ENCODE measurements at places on chromosomes 1 and 21.

DNA sequence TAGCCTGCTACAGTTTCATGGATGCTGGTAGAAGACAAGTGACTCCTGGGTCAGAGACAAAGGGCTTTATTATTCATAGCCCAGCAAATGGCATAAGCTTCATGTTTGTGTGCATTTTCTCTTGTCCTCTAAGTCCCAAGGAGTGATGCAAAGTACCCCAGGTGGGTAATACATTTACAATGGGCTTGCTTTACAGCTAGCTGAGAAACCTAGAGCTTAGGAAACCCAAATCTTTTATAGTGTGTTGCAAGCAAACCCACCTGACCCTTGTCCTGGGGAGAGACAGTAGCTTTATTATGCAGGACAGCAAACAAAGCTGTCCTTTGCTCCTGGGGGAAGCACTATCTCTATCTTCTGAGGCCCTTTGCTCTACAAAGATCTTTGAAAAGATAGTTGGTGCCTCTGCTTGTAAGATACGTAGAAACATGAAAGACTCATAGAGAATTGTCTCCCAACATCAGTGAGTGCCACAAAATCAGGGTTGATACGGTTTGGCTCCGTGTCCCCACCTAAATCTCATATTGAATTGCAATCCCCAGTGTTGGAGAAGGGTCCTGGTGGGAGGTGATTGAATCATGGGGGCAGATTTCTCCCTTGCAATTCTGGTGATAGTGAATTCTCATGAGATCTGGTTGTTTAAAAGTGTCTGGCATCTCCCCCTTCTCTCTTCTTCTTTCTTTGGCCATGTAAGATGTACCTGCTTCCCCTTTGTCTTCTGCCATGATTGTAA, 315.8 kb upstream of the USP24 start:
- DNase-seq: no peak

GRCh38 chr1:198560161-198560560, 19.7 kb upstream of the ATP6V1G3 start:
- no peak for DNase-seq

- no peak for DNase-seq
Observed at GRCh38 chr1:24861821-24862727, 68.0 kb downstream of the RUNX3 start.

GRCh38 chr1:191419842-191420241, 738.4 kb upstream of the RGS18 start:
- no peak for DNase-seq

- no peak for DNase-seq
Observed at GRCh38 chr1:178976541-178976940, 49.2 kb upstream of the FAM20B start.

DNA sequence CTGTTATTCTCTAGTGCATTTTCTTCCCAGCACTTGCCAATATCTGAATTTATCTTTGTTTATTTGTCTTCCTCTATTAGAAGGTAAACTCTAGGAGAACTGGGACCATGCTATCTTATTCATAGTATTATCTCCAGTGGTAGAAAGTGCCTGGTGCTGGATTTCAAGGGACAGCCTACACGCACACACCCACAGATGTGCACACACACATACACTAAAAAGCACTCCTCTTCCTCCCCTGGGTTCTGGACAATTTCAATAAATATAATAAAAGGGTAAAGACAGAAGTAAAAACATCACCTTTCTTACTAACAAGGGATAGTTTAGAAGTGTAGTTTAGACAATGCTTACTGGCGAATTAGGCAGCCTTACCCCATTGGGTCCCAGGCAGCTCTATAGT, 28.5 kb upstream of the USP24 start:
- no peak for DNase-seq

GRCh38 chr1:75514270-75514669, 96.6 kb downstream of the SLC44A5 start:
- DNase-seq: no peak

DNA sequence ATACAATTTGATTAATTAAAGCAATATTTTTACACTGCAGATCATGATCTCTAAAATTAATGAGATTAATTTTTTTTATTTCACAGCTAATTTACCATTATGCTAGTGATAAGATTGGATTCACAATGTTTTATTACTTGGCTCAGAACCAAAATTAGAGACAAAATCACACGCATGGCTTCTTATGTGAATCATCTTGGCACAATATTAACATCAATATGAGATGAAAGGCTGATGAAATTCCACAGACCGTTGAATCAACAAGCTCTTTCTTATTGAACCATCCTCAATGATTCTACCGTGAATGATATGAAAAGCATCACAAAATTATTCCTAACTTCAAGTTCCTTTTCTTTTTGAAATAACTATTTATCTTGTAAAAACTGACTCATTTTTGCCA, 544.9 kb downstream of the KCNT2 start:
- DNase-seq: no peak

GRCh38 chr1:94259635-94260289, 22.4 kb upstream of the ARHGAP29 start:
- no peak for DNase-seq

DNA sequence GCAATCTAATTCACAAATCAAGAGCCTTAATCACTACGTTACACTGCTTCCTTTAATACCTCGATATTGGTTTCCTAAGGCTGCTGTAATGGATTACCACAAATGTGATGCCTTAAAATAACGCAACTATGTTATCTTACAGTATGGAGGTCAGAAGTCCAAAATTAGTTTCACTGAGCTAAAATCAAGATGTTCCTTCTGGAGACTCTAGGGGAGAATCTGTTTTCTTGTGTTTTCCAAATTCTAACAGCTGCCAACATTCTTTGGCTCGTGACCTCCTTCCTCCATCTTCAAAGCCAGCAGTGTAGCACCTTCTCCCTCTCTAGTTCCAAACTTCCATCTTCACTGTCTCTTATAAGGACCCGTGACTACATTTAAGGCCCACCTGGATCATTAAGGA, 335.0 kb upstream of the NFIA start:
- no peak for DNase-seq

GRCh38 chr1:54606096-54606989, 17.0 kb downstream of the FAM151A start:
- DNase-seq: no peak

DNA sequence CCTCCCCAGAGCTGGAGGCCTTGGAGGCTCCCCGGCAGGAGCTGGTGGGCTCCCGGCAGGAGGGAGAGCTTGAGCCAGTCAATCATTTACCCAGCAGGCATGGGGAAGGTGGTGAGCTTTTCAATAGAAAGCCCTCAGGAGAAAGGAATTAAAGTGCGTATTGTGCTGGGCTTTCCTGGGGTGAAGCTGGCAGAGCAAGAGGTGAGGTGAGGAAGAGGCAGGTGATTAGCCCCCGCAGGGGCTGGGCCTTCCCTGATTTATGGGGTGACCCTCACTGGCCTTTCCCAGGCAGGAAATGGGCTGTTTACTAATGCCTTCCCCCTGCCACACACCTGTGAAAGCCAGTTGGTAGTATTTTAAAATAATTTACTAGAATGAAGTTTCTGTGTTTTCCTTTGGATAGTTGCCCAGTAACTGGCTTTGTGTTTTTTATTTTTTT, 25.8 kb downstream of the CLDN14 start:
- no peak for DNase-seq

DNA sequence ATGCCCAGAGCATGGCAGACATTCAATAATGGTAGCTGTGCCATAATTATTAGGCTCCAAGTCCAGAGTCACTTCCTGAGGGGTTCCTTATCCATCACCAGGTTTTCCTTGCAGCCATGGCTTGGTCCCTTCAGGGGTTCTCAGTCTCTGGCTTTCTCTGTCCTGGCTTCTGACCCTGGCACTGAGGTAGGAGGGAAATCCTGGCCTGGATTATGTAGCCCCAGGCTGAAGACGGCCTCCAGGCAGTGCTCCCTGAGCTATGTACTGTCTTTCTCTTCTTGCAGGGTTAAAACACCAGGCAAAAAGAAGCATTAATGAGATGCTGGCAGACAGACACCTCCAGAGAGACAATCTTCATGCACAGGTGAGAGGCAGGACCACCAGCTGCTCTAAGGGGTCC, 9.5 kb upstream of the PADI3 start:
- peak; percentile 27 for DNase-seq

GRCh38 chr1:47830021-47830420, 167.2 kb downstream of the TRABD2B start:
- no peak for DNase-seq

DNA sequence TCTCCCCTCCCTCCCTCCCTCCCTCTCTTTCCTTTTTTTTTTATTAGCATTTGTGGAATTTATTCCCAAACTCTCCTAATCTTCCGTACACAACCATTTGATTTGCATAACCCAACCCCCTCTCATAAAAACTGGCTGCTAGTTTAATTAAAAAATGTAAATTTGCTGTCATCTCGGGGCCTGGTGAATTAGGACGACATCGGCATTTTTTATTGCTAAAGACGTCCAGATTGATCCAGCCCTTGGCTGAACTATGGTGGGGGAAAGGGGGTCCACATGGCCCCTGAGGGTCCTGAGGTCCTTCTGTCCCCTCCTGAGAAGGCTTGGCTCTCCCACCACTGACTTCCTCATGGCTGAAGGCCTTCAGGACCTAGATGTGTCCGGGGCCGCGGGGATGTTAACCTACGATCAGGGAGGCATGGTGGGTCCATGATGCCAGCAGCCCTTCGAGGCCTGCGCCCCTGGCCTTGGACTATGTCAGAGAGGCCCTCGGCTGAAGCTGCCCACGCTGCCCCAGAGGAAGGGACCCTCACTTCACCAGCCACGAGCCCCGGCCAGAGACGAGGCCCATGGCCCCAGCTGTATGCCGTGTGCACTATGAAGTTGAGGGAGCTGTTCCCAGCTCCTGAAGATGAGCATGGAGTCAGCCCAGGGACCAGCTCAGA, 105.2 kb downstream of the CASZ1 start:
- DNase-seq: no peak

- DNase-seq: no peak
Observed at GRCh38 chr1:97505816-97506215, 415.0 kb downstream of the DPYD start.

Data from CD4-positive, alpha-beta T cell treated with Interleukin-17A for 1 hour (primary cell).